ENCODE measurements at places on chromosomes 3 and 15.
A peak's percentile ranks its signal among the peaks of the same experiment; 100 is the strongest.

DNA sequence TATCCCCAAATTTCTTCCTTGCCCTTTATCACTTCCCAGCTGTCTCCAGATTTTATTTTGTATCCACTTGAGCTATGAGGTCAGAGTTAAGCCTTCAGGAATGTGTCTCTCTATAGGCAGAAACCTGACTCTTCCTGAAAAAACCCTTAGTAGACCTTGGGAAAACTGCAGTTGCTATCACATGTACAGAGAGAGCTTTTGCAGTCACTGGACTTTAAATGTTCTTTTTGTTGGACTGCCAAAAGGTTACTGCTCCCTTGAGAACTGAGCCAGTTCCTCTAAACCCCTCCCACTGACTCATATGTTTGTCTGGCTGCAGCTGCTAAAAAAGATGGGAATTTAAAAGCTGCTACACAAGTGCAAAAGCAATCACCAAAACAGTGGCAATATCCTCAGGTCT, 169.1 kb upstream of the CCDC54 start:
- peak; percentile 35 for DNase-seq

DNA sequence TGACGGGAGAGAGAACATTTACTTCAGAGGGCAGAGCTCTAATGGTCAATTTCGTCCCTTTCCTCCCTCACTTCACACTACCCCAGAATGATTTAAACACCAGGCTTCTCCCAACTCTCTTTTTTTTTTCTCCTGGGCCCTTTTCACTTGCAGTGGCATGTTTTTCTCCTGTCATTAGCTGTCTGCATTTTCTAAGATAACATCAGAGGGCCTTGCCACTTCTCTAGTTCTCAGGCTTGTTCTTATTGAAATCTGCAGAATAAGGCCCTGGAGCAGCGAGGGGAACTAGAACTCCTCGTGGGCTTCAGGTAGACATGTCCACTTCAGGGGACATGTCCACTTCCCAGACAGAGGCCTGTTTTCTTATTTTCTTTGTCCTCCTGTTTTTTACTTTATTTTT, 514.4 kb upstream of the TBL1XR1 start:
- DNase-seq: no peak

DNA sequence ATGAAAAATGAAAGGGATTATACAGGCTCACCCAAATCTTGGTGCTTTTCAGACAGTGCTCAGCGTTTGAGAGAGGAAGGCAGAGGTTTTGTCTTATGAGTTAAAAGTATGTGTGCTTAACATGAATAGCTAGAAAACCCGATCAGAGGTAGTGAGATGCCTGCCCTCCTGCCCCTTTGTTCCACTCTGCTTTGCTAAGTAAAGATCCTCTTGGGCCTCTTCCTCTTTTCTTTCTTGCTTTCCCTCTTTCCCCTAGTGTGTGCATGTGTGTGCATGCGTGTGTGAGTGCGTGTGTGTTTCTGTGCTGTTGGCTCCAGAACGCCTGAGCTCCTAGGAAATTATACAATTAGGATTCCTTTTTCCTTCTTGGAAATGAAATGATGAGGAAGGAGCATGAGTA, 261.3 kb upstream of the NR2E3 start:
- no peak for DNase-seq

DNA sequence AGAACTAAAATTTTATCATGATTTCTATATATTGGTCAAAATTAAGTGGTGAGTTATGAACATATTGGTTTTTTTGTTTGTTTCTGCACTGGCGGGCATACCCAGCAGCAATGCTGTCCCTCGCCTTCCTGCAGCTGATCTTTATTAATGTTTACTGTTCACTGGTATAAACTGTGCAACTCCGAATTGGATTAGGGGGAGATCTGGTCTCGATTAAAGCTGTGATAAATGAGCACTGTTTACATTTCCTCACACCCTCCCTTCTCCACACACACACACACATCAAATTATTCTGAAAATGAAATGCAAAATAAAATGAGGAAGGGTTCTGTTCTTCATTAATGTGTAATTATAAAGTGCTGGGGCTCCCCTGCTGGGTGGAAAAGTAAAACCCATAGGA, 48.5 kb upstream of the DAZL start:
- DNase-seq: no peak
